Right ventricle myocardium superior (tissue), 1 donor: ENCODE measurements at places on chromosomes 2 and 18. TPM values are rescaled to one million over a fixed set of nuclear protein-coding genes. Genes with fewer than 3 reads are reported as not detected.

DNA sequence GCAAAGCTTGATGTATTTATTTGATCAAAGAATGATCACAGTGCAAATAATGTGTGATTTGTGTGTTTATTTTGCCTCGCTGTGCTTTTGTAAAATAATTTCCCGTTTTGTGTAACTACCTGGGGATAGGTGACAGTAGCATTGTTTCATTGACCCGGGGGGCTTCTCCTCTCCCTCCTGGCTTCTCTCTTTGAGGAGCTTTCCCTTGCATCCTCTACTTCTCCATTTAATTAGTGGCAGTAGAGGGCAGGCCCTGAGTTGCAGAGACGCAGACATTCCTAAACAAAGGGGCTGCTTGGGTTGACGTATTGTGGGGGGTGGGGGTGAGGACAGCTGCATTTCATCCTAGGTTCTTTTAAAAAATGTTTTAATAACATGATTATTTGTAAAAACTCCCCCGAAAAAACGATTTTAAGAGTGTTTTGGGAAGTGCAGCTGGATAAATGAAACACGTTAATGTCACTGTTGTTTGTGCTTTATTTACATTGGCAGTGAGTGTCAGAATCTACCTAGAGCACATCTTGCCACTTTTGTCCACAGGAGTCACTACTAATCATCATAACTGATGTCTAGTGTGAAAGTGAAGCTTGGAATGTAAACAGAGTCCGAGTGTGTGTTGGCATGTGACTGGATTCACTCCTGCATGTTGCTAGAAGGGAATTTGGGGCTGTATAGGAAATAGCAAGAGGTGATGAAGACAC lies 2.2 kb downstream of the NEDD4L start:
- DNase-seq: no peak

- DNase-seq: no peak
These were observed 79.2 kb upstream of the COL3A1 start for GRCh38 chr2:188894979-188895378.

GRCh38 chr2:71417300-71418202 lies 35.8 kb upstream of the DYSF start:
- DNase-seq: no peak

The PHLPP1 gene
- total RNA-seq: 6.2 TPM

- DNase-seq: no peak
These were observed 85.9 kb upstream of the ACSL3 start for GRCh38 chr2:222774941-222775340.
